ENCODE measurements at places on chromosomes 1 and 21. TPM values are rescaled to one million over a fixed set of nuclear protein-coding genes. Genes with fewer than 3 reads are reported as not detected.

Gene PCBP3
- 7.8 TPM for total RNA-seq

Gene FCRLB
- 1.3 TPM for total RNA-seq

Gene TAS1R1
- total RNA-seq = not detected

Gene DENND1B
- total RNA-seq = 11.2 TPM

Gene COP1
- 53.6 TPM for total RNA-seq

Gene ATP6V1G3
- not detected for total RNA-seq

Gene ST6GALNAC5
- total RNA-seq = 8.7 TPM

Measured in esophagus muscularis mucosa (tissue), 4 donors.